ENCODE measurements at places on chromosomes 1 and 21.

DNA sequence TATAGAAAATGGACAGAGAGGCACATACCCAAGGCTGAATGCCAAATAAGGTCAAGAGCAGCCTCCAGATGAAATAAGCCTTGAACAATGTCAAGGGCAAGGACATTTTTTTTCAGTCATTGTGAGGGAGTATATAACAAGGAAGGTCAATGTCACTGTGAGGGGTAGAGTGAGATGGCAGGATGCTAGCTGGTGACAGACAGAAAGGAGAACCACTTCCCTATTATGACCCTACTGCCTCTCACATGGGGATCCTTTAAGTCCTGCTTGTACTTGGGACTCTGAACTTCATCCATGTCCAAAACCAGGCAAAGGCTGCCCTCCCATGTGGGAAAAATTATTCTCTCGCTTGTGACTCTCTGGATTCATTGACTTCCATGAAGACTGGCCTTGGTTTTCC is 119.5 kb upstream of the COA6 start:
- DNase-seq, result no peak

GRCh38 chr1:112267929-112268328 is 128.1 kb upstream of the CTTNBP2NL start:
- no peak for DNase-seq

GRCh38 chr1:116694524-116694923 is 27.0 kb upstream of the IGSF3 start:
- DNase-seq, result no peak

DNA sequence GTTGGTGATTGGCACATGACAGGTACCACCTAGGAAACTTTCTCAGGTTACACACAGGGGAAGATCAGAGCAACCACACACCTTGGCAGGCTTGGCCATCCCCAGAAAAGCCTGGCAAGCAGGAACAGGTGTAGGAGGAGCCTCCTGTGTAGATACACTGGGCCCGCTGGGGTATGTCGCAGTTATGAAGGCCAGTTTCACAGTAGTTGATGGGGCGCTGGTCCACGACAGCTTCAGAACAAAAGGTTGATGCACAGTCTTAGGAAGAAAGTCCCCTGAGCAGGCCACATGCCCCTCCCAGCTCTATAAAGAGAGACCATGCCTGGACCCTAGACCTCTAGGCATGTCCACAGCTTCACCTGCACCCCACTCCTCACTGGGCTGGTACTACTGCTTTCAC is 51.6 kb downstream of the NID1 start:
- no peak for DNase-seq

GRCh38 chr1:38046884-38047602 is 450 bp upstream of the POU3F1 start:
- DNase-seq, result no peak

DNA sequence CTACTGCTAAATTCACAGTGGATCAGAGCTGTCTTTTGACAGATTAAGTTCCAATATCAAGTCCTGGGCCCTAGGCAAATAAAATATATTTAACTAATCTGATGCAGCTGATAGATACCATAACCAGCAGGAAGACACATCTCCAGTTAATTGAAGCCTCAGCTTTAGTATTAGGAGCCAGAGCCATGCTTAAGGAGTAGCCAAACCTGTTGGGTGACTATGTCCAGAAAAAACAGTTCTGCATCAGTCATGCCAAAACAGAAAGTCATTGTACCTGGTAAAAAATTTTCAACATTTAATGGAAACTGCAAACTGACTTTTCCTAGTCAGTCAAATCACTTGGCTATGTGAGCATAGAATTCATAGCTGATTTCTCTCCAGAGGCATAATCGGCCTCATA is 200.5 kb upstream of the RUNX1 start:
- no peak for DNase-seq

GRCh38 chr1:211829343-211830054 is 1.1 kb downstream of the LPGAT1 start:
- no peak for DNase-seq

DNA sequence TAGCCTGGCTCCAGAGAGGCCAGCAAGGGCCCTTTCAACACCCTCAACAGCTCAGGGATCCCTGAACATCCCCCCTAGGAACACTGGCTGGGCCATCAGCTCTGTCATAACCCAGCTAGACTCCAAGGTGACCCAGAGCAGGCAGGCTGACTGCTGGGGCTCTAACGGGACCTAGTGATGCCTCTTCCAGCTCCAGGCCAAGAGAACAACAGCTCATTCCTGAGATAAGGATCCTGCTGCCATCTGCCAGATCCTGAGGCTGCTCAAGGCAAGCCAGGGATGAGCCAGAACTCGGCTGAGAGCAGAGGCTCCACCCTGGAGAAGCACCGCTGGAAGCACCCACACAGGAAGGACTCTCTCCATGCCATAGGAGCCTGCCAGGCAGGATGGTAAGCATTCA is 2.0 kb downstream of the VSIG8 start:
- no peak for DNase-seq

- DNase-seq, result no peak
These were observed 32.4 kb downstream of the PRPF38A start for GRCh38 chr1:52436817-52437216.

DNA sequence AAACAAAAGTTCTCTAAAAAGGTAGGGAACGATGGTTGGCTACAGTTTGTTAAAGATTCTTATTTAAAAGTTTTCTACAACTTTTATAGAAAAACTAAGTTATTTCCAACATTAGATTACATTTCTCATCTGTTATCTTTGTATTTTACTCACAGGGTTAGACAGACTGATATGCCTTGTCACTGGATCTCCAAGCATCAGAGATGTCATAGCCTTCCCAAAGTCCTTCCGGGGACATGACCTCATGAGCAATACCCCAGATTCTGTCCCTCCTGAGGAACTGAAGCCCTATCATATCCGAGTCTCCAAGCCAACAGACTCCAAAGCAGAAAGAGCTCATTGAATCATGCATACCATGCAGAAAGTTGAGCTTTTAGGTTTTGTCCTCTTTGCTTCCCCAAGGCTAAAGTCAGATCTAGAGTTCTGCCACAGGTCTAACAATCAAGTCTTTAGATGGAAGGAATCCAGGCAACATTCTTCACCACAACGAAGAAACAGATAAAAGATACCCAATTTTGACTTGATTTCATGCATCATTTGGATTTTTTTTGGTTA is 10.3 kb downstream of the GAS5 start:
- DNase-seq, result no peak

- DNase-seq, result no peak
These were observed 38.8 kb upstream of the PLA2G5 start for GRCh38 chr1:20031161-20031560.

GRCh38 chr1:26020330-26020768 is 1.2 kb upstream of the EXTL1 start:
- DNase-seq, result no peak

- no peak for DNase-seq
These were observed 55.4 kb upstream of the CCDC190 start for GRCh38 chr1:162916407-162916806.

GRCh38 chr1:102799496-102799895 is 308.8 kb downstream of the COL11A1 start:
- DNase-seq, result no peak

GRCh38 chr1:106439475-106439874 is 617.0 kb upstream of the PRMT6 start:
- no peak for DNase-seq

GRCh38 chr1:27099587-27100334 is 55.2 kb downstream of the SLC9A1 start:
- DNase-seq, result peak; percentile 51

GRCh38 chr1:156412653-156413321 is 43.8 kb downstream of the RHBG start:
- DNase-seq, result no peak

DNA sequence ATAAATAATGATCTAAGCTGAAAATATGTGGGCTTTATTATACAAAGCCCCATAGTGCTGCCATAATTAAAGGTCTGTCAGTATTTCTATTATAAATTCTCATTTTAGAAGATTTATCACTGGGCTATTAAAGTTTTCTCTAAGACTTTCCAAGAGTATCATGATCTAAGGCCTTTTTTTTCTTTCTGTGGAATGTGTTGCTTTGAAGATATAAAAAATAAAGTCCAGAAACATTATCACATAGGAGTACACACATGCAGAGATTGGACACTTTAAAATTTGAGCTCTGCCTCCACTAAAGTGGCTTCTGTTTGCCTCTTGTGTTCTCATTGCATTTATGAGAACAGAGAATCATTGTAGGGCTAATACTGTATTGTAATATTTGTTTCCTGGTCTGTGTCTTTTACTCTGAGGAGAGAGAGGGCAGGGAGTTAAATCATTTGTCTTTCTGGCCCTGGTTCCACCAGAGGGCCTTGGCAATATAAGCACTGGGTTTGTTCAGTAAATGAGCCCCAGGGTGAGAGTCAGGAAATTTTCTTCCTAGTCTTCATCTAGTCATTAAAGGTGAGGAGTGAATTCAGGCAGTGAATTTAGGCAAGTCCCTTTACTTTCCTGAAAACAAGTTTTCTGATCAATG is 70.2 kb downstream of the NFIA start:
- no peak for DNase-seq

- DNase-seq, result no peak
These were observed 812.8 kb upstream of the BRINP3 start for GRCh38 chr1:191290441-191290840.

DNA sequence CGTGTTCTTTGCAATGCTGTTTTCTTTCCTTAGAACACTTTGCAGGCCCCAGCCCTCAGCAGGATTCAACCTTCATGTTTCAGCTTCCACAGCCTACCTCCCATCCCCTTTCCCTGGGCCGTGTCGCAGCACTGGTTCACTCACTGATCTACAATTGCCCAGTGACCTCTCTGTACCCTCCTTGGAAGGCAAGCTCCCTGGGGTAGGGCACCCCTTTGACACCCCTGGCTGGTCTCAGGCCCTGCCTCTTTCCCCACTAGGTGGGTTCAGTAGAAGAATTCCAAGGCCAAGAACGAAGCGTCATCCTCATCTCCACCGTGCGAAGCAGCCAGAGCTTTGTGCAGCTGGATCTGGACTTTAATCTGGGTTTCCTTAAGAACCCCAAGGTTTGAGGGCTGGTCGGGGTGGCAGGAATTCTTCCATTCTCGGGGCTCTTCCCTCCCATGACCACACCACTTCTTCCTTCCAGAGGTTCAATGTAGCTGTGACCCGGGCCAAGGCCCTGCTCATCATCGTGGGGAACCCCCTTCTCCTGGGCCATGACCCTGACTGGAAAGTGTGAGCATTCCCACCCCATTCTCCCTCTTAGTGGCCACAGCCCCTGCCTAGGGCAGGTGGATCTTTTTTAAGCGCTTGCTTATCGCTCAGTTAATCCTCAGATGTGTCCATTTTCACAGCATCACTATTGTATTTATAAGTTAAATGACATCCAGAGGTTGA is 7.3 kb downstream of the RHOC start:
- DNase-seq, result no peak
